Activated CD8-positive, alpha-beta T cell treated with anti-CD3 and anti-CD28 coated beads for 36 hours (primary cell): ENCODE measurements at places on chromosomes 16 and 17.

DNA sequence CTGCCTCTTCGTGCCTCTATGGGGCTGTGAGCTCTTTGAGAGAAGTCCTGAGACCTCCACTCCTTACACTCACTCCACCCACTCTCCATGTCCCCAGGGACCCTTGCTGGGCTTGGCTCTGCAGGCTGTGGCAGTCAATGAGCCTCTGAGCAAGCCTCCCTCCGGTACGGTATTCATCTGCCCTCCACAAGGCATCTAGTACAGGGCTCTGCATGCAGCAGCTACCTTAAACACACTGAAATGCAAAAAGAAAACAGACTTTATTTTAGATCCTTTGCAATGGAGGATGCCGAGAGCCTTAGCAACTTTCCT lies 38.9 kb upstream of the SMPD3 start:
- no peak for DNase-seq

GRCh38 chr16:27646806-27647205 lies 96.9 kb downstream of the KATNIP start:
- DNase-seq, result peak; percentile 4

DNA sequence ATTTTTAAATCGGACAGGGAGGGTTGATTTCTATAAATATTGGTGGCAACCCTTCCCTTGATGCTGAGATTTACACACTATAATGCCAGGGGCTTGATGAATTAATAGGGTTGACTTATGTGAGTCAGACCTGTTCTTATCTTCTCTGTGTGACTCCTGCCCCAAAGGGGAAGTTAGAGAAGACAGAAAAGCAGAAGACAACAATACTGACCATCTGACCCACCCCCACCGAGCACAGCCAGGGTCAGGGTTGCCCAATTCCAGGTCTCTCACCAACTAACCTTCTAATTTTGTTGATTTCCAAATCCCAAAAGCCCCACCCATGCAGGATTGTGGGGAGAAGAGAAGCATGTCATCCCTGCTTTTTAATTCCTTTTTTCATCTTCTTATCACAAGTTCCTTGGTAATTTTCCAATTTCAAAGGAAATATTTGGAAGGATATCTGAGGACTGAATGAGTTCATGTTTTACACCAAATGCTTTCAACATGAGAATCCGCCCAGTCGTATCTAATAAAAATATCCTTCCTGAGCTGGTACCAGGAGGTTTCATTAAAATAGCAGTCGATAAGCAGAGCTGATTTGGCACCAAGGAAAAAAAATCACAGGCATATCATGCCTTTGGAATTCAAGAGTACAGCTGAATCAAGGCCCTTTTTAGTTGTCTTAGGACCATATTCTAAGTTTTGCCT lies 603.4 kb upstream of the CDH11 start:
- DNase-seq, result no peak

GRCh38 chr17:34579017-34579946 lies at the start of gene TMEM132E:
Gene TMEM132E (plus strand): TSS chr17:34579582. CDS start chr17:34581077, 1,495 bp downstream.
- peak; percentile 20 for DNase-seq

GRCh38 chr16:22322021-22322471 lies 24.8 kb downstream of the POLR3E start:
- no peak for DNase-seq

DNA sequence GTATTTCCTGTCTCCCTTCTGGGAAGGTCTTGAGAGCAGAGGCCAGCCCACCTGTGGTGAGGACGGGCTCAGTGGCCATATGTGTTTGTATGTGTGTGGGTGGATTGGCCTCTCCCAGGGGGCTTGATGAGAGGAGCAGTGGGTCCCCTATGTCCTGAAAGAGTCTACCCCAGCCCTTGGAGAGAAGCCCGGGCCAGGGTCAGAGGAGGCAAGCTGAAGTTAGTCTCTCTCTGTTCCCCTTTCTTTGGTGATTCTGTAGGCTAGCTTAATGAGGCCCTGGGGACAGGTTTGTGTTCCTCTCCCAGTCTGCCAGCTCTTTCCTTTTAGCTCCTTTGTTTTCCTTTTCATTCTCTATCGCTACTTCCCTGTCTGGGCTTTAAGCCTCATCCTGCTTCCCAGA lies 23.8 kb upstream of the NFATC3 start:
- no peak for DNase-seq

GRCh38 chr16:84738255-84739038 lies 38.6 kb downstream of the USP10 start:
- DNase-seq, result peak; percentile 89

GRCh38 chr16:50961952-50962351 lies 189.1 kb downstream of the SALL1 start:
- no peak for DNase-seq
